ENCODE measurements at places on chromosomes 4 and X.

- no peak for DNase-seq
Observed at GRCh38 chr4:47499700-47500099, 14.6 kb downstream of the ATP10D start.

DNA sequence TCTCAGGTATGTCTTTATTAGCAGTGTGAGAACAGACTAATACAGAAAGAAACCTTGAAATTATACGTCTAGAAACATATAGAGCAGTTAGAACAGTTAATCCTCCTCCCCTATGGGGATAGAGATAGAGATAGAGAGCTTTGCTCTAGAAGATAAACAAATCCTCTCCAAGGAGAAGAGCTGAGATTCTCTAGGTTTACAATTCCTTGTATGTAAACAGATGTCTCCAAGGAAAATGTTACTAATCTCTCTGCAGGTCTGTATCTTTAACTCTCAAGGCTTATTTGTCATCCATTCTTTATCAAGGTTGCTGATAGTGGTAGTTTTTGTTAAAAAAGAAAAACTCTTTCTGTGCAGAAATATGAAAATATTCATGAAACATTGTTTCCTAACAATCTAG is 282.1 kb upstream of the GIMD1 start:
- DNase-seq, result no peak

- DNase-seq, result no peak
Observed at GRCh38 chr4:4480685-4481398, 61.0 kb downstream of the STX18 start.

GRCh38 chr4:153260553-153261300 is 56.5 kb downstream of the TRIM2 start:
- DNase-seq, result no peak

GRCh38 chrX:71366674-71367256 is 608 bp downstream of the TAF1 start:
- peak; percentile 25 for DNase-seq

Measured in stimulated activated CD4-positive, alpha-beta T cell treated with anti-CD3 and anti-CD28 coated beads, Interleukin-12 subunit alpha, Interleukin-12 subunit beta, amount 100 ng/mL, for 4 hours (primary cell).